ENCODE measurements at places on chromosomes 1 and 21.
A peak's percentile ranks its signal among the peaks of the same experiment; 100 is the strongest.

- no peak for DNase-seq
Observed at GRCh38 chr21:31731056-31731856, 662 bp downstream of the SCAF4 start.

DNA sequence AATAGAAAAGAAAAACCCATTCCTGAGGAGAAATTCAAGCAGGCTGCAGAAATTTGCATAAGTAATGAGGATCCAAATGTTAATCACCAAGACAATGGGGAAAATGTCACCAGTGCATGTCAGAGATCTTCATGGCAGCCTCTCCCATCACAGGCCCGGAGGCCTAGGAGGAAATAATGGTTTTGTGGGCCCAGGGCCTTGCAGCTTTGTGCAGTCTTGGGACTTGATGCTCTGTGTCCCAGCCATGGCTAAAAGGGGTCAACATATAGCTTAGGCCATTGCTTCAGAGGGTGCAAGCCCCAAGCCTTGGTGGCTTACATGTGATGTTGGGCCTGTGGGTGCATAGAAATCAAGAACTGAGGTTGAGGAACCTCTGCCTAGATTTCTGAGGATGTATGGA, 22.7 kb downstream of the RAB3GAP2 start:
- DNase-seq = no peak

- no peak for DNase-seq
Observed at GRCh38 chr1:213956295-213956770, 31.4 kb upstream of the PROX1 start.

DNA sequence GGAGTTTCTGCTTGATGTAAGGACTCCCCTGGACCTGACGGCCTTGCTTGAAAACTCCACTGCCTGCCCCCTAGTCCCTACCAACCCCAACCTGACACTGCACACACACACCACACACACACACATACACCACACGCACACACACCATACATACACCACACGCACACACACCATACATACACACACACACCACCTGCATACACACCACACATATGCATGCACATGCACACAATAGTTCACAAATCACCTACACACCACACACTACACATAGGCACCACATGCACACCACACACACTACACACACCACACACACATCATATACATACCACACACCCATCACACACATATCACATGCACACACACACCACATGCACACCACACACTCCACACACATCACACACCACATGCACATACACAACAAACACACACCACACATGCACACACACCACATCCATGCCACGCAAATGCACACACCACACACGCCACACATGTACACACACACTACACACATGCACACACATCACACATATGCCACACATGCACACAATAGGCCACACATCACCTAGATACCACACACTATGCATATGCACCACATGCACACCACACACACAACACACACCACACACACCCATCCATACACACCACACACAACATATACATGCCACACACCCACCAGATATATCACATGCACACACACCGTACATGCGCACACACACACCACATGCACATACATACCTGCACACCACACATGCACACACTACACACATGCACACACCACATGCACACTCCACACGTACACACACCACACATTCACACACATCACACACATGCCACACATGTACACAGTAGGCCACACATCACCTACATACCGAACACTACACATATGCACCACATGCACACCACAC, 3.7 kb downstream of the CASQ1 start:
- DNase-seq = no peak

DNA sequence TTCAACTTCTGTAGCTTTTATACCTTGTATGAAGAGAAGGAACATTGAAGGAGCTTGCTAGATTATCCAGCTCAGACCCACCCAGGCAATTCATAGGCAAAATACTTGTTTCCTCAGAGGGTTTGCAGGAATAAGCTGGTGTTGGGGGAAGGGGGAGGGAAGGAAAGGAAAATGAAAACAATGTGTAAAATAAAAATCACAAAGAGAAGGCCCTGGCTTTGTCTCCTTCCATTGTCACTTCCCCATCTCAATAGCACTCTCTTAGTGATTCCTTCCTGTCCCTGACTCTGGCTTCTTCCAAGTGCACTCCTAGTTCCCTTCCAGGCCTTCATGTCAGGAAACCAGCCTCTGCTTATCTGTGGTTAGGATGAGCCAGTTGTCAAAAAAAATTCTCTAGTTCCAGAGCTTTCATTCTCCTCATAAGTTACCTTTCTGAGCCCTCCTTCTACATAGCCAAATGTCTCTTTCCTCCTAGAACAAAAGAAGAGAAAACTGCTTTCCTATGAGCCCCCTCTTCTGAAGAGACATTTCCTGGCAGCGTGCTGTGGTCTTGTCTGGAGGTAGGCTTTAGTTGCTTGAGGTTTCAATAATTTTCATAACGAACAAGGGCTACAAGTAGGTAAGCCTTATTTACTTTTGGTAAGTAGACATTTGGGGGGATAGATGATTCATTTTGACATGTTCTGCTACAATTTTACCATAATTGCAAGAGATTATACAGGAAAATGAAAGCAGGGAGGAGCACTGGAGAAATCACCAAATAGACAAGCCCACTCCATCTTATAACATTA, 45.7 kb downstream of the FASLG start:
- DNase-seq = no peak

DNA sequence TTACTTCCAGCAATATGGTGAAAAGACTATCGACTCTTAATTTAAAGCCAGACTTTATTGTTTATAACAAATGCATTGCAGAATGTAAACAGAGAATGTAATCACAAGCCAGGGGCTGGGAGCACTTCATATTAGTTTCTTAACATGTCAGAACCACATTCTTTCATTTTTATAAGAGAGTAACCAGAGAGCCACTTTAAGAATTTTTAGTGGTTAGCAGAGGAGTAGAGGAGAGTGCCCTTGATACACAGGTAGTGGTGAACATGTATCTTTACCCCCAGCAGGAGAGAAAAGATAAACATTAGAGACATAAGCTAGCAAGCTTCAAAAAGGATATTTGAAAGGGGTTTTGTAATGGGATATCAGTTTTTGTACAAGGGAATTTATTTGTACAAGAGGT, 11.1 kb downstream of the AMY2B start:
- DNase-seq = no peak

- DNase-seq = peak; percentile 45
Observed at GRCh38 chr1:200890818-200891773, 3.6 kb upstream of the INAVA start.

GRCh38 chr1:157496121-157496526, 56.2 kb downstream of the FCRL5 start:
- DNase-seq = no peak

GRCh38 chr21:35811191-35811806, 249.0 kb downstream of the SETD4 start:
- no peak for DNase-seq

Measured in HS-27A (cell line).